ENCODE measurements at places on chromosomes 11 and 22.

DNA sequence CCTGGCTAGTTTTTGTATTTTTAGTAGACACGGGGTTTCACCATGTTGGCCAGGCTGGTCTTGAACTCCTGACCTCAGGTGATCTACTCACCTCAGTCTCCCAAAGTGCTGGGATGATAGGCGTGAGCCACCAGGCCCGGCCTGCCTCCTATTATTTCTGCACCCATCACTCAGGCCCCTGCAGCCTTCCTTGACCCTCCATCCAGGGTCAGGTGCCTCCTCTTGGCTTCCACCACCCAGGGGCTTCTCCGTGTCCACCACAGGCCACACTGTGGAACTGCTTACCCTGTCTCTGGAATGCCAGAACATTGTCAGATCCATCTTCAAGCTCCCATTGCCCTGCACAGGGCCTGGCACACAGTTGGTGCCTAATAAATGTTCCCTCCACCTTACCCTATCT lies 75.4 kb upstream of the RTL6 start:
- no peak for DNase-seq

- no peak for DNase-seq
These were observed 20.7 kb downstream of the SPON1 start for GRCh38 chr11:13983081-13983751.

DNA sequence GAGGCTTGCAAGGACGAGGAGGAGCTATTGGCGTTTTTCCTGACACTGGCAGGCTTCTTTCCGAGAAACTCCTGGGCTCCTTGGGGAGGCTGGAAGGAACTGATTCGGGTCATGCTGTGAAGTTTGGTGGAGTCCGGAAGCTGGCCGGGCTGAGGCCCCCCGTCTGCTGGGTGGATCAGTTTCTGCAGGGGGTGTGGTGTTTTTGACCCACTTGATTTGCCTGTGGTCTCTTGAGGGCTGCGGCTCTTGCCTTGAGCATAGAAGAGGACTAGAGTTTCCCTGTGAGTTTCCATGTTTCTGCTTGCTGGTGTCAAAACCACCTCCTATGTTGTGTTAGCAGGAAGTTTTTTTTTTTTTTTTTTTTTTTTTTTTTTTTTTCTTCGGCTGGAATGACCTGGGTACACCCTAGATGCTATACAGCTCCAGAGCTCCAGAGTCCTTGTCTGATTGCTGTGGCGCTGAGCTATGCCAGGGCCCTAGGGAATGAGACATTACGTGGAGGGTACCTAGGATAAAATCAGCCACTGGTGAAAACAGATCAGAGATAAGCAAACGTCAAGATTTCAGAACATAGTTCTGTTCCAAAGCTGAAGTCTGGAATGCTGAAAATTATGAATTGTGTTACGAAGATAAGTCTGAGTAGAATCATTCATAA lies 728 bp downstream of the TBC1D22A start:
- DNase-seq, result no peak

GRCh38 chr11:74248469-74248868 lies 63.0 kb downstream of the P4HA3 start:
- DNase-seq, result no peak

- DNase-seq, result no peak
These were observed 13.4 kb downstream of the DRD4 start for GRCh38 chr11:650482-650881.

DNA sequence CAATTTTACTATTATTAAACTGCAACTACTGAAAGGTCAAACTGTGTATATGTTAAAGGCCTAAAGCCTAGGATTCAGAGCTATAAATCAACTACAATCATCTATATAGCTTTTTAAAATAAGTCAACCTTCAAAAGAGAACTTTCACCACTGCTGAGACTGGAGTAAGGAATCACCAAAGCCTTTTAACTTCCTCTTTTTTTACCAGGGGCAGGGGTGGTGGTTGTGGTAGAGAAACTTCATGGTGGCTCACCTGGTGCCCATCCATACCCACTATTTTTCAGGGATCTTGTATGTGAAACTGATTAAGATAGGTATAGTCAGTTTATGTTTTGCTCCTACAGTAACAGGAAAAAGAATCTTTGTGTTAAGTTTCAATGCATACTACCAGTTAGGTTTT lies 31.5 kb downstream of the TSG101 start:
- no peak for DNase-seq

DNA sequence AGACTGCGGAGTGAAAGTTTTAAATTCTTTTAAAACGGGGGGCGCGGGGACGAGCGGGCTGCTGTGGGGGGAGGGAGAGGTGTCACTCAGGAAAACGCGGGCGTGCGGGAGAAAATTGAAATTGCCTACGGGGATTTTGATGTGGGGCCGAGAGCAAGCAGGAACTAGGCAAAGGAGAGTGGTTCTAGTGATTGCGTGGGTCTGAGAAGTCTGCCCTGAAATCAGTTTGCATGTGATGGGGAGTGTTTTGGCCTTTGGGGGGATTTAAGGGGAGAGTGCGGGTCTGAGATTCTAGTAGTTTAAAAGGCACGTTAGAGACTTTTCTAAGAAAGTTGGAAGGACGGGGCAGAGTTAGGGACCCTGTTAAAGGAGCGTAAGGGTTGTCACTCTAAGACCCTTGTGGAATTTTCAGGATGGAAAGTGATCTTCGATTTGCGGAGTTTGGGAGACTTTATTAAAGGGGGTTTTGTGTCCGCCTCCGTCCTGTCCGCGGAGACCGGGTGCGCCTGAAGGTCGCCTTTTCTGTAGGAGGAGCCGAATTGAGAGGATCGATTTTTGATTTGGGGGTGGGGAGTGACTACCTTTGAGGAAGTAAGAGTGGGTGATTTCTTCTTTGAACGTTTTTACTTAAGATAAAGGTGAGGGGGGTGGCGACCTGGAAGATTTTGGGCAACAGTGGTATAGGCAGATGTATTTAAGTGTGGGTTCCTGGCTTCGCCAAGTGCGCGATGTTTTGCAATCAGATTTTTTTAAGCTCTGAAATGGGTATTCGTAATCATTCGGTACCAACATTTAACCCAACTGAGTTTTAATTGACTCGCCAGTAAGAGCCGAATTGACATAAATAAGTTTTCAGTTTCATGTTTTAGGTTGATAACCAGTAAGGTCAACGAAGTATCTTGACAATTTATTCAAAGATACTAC lies 1.1 kb downstream of the EED start:
- DNase-seq, result peak; percentile 73

- no peak for DNase-seq
These were observed 4.4 kb downstream of the CASP12 start for GRCh38 chr11:104893876-104894275.
